Stimulated activated memory B cell treated with anti-CD40 and anti-IgM and Interleukin-4, amounts not matched to agents 10 μg/mL and 1 μg/mL and 100 μg/mL, for 72 hours (primary cell): ENCODE measurements at places on chromosomes 7 and 10.

- ATAC-seq: no peak
Measured at GRCh38 chr7:16233517-16233916, 187.8 kb downstream of the CRPPA start.

DNA sequence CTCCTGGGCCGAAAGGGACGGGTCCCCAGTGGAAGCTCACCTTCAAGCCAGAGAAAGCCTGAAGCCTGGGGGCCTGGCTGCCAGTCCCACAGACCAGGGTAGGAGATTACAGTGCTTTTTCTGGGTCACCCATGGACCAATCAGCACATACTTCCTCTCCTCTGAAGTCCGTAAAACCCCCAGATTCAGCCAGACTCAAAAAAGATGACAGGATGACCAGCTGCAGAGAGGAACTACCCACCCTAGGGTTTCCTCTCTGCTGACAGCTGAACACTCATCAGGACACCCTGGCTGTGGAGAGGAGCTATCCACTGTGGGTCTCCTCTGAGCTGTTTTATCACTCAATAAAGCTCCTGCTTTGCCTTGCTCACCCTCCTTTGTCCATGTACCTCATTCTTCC, 78.0 kb downstream of the SAMD9 start:
- no peak for ATAC-seq

DNA sequence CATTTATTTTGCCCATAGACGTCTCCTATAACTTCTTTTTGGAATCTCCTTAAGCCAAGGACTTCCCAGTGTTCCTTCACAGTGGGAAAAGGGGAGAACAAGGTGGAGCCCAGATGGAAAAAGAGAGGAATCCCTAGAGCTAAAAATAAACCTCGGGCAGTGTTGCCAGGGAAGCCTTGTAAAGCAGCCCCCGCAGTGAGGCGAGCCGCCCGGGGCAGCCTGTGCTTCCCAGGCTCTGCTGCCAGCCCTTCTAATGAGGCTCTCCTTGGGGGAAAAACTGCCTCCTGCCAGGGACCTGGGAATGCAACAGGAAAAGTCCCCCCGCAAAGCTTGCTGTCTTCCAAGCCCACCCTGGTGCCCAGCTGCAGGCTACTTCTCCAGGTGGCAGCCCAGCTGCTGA, 71.7 kb downstream of the SH3PXD2A start:
- no peak for ATAC-seq

DNA sequence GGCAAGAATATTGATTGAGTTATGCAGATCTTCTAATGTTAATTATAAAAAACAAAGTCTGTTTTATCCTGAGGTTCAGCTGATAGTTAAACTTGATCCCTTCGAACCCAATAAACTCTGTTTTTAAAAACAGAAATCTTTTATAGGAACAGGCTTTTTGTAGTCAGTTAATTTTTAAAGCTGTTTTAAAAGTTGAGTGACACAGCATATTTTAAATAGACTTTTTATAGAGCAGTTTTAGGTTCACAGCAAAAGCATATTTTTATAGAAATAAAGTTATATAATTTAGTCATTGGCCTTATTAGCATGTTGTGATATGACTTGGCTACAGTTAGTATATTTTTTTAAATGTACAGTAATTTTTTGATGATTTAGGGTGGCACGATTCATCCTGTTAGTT, 11.1 kb downstream of the FOXK1 start:
- ATAC-seq: no peak

- ATAC-seq: no peak
Measured at GRCh38 chr10:116306847-116307246, 17.4 kb upstream of the CCDC172 start.

DNA sequence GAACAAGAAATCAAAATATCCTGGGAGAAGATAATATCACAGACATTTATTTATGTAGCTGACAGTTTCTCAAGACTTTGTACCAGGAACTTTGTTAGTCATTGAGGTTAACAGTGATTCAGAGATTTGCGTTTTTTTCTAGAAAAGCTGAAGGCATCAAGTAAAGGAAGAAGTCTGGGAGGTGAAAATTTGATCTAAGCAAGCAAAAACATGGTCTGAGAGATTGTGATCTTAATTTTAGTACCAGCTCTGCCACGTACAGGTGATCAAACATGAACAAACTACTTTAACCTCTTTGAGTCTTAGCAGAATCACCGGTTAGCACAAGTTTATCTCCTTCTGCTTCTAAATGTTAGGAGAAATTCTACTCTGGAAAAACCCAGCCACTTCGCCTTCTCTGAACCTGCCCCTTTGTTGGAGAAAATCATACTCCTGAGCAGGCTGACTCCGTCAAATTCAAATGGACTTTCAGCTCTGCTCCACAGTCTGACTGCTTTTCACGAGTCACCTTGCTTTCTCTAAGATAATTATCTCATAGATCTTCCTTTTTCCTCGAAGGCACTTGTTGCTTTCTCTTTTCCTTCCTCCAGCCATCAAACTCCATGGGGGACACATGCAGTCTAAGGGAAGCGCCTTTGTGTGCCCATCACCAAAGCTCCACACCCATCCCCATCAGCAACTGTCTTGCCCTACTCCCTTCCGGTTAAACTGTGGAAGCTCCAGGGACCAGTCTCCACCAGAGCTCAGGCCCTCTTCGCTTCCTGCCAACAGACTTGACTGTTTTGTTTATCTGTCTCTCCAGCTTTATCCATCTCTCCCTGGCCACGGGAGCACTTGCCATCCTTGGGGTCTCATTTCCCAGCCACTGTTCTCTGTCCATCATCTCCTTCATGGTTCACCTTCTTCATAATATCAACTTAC, 86.3 kb downstream of the PRKCQ start:
- ATAC-seq: no peak

- no peak for ATAC-seq
Measured at GRCh38 chr7:105838627-105839231, 37.7 kb downstream of the ATXN7L1 start.

DNA sequence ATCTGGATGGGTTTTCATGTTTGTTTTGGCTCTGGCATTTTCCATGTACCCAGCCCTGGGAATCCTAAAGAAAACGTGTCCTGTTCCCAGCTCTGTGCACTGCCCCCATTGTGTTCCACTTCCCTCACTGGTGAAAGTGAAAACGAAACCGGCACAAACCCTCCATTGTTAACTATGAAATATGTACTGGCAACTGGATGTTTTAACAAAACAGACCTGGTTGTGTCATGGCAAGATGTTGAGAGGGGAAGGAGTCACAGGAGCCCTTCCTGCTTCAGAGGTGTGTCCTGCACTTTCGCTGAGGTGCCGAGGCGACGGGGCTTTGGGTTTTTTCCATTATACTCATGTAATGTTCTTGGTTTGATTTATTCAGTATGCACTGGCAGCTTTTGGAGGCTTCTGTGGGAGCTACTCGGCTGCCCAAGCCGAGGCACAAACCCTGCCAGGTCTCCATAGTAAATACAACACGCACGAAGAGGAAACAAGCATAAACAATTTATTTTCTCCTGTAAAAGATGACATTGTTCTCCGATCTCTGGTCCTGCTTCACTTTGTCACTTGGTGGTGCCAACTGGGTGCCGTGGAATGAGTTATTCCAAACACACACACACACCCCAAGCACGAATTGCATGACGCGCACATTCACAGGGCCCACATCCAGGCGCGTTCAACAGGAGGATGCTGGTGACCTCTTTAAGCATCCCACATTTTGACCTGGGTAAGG, 118.2 kb downstream of the CDK6 start:
- ATAC-seq: peak; percentile 66

- ATAC-seq: no peak
Measured at GRCh38 chr7:148116195-148116594, 474.4 kb upstream of the C7orf33 start.

- ATAC-seq: no peak
Measured at GRCh38 chr7:41199136-41199535, 503.8 kb downstream of the INHBA start.

GRCh38 chr10:132849546-132850031, 63.6 kb upstream of the NKX6-2 start:
- peak; percentile 14 for ATAC-seq

DNA sequence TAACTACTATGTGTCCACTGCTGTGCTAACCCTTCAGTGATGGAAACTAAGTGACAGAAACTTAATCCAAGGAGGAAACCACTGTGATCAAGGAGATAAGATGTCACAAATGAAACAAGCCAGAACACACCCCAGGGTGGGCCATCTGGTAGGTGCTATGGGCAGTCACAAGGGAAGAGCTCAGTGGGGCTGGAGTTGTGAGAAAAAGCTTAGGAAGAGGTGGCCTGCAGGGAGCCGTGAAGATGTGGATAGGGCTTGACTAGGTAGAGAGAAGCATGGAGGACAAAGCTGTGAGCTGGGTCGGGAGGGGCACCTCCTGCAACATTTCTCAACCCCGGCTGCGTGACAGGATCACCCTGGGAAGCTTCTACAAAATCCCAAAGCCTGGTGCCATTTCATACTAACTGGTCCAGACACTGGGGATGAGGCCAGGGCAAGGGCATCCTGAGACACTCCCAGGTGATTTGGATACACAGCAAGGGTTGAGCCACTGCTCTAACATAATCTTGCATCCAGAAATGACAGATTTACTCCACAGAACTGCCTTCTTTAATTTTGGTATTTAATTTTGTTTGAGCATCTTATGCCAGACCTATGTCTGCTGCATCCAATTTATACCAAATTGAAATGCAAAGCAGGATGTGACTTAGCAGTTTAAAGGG, 69.3 kb downstream of the OSBPL3 start:
- ATAC-seq: no peak

GRCh38 chr10:82041018-82041417, 166.0 kb downstream of the NRG3 start:
- ATAC-seq: no peak

- no peak for ATAC-seq
Measured at GRCh38 chr7:79386688-79387422, 66.6 kb downstream of the MAGI2 start.

DNA sequence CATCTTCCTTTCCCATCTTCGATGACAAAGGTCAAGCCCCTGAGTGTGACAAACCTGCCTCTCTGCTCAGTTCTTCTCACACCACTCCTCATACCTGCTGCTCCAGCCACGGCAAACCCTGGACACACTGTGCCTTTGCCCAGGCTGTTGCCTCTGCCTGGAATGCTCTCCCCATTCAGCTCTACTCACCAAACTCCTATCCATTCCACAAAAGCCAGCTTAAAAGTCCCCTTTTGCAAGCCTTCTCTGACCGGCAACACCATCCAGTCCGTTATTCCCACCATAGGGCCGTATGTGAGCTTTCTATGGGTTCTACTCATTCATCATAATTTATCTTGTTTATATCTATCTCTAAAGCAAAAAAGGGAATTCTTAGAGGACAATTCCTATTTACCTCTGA, 15.2 kb downstream of the GFRA1 start:
- no peak for ATAC-seq

- ATAC-seq: peak; percentile 72
Measured at GRCh38 chr7:151232917-151233701, 826 bp downstream of the CHPF2 start.

- no peak for ATAC-seq
Measured at GRCh38 chr7:66952343-66953043, 31.5 kb downstream of the TMEM248 start.

- ATAC-seq: no peak
Measured at GRCh38 chr7:49322476-49322875, 398.1 kb downstream of the CDC14C start.

DNA sequence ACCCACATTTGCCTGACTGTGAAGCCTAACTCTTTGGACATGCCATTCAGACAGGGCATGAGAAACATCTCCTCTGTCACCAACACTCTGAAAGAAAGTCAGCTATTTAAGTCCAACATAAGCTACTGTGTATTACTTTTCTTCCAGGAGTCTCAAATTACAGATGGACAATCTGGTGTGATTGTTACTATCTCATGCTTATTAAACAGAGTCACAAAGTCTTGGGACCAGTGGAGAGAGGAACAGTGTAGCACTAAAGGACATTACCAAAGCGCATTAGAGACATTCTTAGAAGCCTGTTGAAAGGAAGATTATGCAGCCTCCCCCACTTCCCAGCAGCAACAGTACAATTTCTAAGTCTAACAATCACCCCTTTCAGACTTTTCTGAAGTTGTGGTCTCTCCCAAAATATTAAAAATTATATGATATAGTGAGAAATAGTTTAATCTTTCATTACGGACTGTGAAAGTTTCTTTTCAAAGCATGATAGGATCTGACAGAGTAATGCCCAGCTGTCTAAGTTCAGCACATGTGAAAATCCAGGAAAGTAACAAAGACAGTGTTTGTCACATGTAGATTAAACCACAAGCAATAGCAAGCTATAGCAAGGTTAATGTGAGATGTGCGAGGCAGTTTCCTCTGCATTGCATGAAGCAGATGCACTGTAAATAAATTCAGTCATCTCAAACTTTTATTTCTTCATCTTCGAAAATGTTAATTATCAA, 280.9 kb upstream of the FZD8 start:
- no peak for ATAC-seq

DNA sequence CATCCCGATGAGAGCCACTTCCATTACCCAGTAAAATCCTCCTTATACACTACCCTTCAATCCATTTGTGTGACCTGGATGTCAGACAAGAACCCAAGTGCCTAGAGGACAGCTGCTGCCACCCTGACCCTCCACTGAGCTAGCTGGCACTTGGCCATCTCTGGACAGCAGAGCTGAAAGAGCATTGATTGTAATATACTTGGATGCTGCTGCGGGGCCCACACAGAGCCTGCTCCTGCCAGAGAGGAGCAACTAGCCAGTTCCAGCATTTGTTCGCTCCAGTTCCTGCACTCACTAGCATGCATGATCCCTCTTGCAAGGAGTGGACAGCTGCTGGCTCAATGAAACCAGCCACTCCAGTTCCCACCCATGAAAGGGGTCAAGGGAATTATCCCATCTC, 8.4 kb upstream of the TMEM254 start:
- ATAC-seq: no peak

- no peak for ATAC-seq
Measured at GRCh38 chr7:433558-433957, 86.1 kb downstream of the PDGFA start.

GRCh38 chr7:77569514-77570232, 32.6 kb downstream of the PTPN12 start:
- ATAC-seq: no peak

DNA sequence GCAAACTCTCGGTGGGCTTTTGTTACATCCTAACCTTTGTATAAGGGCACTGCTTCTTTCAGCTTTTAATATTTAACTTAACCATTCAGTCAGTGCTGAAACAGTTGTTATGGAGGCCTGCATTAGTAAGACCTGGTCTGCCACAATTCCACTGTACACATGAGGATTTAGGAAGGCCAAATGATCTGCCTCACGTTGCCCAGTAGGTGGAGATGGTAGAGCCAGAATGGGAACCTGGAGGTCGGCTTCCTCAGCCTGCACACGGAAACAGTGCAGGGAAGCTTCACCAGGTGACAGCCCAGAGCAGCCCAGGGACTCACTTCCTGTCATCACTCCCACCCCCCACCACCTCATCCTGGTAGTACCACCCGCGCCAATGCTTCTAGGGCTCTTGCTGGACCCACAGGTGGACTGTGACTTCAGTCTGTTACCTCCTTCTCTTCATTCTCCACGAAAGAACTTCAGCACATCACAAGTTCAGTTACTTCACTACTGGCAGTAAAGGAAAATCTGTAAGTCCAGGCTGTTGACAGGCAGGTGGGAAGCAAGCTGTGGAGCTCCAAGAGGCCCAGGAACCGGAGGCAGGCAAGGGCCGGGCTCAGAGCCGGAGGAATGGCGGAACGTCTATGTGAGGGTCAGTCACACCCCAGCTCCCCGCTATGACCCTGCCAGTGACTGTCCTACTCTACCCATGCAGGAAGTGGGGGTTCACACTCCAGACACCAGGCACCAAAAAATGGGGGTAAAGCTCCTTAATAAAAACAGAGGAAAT, 480.3 kb upstream of the C7orf33 start:
- ATAC-seq: no peak
